ENCODE measurements at places on chromosomes 7 and 10.

DNA sequence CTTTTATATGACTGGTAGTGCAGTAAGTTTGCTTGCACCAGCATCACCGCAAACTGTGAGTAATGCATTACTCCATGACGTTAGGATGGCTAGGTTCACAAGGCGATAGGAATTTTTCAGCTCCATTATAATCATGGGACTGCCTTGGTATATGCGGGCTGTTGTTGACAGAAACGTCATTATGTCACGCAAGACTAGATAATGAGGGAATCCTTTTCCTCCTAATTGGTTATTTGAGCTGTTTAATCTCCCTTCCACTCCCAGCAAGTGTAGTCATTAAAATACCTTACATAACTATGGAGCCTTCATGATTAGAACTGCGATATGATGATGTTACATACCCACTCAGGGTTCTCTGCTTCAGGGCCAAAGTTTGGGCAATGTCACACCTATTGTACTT lies 17.3 kb downstream of the KLLN start:
- peak; percentile 74 for DNase-seq

DNA sequence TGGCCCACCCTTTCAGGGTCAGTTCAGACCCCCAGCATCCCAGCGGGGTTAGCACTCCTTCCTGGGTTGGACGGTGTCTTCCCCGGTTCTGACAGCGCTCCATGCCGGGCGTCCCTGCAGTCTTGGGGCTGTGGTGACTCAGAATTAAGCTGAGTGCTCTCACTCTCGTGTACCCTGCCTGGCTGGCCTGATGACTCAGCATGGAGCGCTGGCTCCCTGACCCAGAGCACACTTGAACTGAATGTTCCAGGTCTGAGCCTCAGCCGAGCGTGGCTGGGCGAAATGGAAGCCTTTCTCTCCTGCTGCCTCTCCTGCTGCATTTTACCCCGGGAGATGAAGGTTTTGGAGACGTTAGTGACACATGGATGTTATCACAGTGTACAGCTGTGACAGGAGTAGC lies 7.1 kb downstream of the BAG3 start:
- DNase-seq: no peak

DNA sequence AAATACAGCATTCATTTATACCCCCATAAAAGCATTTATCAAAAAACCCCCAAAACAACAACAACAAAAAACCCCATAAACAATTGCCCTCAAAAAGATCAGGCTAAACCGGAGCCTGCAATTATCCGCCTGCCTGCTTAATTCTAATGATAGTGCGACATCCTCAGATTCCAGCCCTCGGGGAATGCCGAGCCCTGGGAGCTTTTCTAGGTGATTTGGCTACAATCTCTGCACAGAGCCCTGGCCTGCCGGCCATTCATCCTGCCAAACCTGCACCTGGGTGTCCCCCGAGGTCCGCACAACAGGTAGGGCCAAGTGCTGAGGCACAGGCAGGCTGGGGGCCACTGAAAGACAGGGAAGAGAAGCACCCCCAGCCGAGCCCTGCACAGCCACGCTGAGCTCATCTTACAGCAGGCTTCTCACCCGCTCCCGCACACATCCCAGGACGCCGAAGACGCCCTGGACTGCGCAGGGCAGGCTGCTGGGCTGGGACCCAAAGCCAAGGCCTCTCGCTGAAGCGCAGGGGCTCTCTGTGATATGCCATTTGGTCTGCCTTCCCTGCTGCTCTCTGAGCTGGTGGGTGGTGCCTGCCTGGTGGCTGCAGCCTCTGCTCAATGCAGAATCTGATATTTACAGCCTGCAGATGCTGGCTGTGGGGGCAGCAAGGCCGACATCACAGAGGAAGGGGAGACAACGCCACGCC lies 57.5 kb downstream of the CAMK2B start:
- DNase-seq: no peak

DNA sequence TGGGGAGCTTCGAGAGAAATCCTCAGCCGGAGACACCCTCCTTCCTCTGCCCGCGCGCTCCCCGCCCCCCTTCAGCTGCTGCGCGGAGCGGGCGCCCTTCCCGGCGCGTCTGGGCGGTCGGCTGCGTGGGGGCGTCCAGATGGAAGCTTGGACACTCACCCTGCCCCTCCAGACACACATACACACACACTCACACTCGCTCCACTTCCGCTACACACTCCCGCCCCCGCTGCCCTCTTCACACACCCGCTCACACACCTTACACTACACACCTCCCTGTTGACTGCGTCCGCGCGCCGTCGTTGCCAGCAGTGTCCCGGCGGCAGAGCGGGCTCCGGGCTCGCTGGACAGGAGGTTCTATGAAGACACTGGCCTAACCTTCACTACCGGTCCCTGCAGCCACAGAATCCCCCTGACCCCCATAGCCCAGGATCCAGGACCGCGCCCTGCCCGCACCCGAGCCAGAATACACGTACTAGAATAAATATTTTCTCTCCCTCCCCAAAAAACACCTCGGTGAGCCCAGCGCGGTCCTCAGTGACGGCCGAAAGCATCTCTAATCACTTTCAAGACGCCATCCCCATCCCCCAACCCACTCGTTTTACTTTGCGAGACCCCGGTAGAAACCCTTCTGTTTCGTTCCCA lies 1.1 kb upstream of the EGR2 start:
- DNase-seq: no peak

DNA sequence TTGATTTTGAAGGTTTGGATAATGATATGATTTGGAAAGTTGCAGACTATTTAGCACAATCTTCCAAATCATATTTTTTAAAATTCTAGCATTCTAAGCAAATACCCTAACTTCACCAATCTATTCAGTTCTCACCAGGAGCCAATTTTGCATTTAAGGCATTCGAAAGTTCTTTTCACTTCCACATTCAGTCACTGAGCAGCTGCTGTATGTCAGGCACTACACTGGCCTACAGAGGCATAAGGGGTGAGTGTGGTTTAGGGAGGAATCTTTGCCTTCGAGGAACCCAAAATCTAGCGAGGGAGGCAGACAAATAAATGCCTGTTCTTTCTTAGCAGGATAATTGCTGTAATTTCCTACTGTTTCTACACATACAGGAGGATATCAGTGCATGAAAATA lies 10.7 kb upstream of the UCN3 start:
- DNase-seq: no peak

All from epithelial cell of prostate (primary cell).